Cardiac fibroblast (primary cell): ENCODE measurements at places on chromosomes 3 and 15.

- no peak for DNase-seq
These were observed 28.8 kb downstream of the LYZL4 start for GRCh38 chr3:42381551-42382082.

DNA sequence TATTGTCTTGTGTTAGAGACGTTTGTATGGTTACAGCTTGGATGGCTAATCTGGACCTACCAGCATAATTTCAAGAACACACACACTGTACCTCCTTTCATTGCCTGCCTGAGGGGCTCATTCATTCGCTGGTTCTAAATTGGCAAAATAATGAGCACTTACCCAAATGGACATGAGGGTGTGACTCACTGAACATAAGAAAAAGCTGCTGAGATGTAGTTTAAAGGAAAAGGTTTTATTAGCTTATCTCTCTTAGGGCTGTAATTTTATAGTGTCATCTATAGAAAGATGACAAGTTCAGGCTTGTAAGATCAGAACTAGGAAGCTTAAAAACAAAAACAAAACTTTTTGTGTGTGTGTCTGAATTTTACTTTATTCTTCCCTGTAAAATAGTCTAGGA, 120.7 kb upstream of the WNT7A start:
- DNase-seq = no peak

GRCh38 chr3:35422101-35422500, 217.2 kb upstream of the ARPP21 start:
- DNase-seq = no peak

GRCh38 chr3:150599611-150600297, 3.4 kb upstream of the SELENOT start:
- peak; percentile 79 for DNase-seq

- DNase-seq = no peak
These were observed 27.4 kb upstream of the ATP10A start for GRCh38 chr15:25890529-25890928.

GRCh38 chr3:89440386-89440785, 333.0 kb downstream of the EPHA3 start:
- no peak for DNase-seq

DNA sequence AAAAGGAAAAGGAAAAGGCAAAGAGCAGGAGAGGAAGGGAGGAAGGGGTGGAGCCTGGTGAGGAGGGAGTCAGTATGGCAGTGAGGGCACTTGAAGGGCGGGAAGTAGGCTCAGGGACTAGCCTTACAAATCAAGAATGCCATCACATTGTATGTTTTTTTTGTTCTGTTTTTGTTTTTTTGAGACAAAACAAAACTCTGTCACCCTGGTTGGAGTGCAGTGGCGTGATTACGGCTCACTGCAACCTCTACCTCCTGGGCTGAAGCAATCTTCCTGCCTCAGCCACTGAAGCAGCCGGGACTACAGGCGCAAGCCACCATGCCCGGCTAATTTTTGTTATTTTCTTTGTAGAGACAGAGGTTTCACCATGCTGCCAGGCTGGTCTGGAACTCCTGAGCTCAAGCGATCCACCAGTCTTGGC, 10.5 kb upstream of the PIK3CB start:
- DNase-seq = no peak

- no peak for DNase-seq
These were observed 136.8 kb downstream of the CHST2 start for GRCh38 chr3:143256416-143256815.

- peak; percentile 85 for DNase-seq
These were observed 181.5 kb upstream of the ICE2 start for GRCh38 chr15:60660290-60661051.

DNA sequence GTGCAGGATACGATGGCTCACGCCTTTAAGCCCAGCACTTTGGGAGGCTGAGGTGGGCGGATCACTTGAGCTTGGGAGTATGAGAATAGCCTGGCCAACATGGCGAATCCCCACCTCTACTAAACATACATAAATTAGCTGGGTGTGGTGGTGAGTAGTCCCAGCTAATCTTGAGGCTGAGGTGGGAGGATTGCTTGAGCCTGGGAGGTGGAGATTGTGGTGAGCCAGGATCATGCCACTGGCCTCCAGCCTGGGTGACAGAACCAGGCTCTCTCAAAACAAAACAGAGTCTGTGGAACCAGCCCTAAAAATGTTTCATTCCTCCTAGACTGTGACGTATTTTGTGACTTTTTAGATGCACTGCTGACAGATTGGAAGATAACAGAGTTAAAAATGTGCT, 34.3 kb upstream of the RAD51 start:
- no peak for DNase-seq

- DNase-seq = no peak
These were observed 174.9 kb upstream of the SEMA6D start for GRCh38 chr15:47542312-47542989.

DNA sequence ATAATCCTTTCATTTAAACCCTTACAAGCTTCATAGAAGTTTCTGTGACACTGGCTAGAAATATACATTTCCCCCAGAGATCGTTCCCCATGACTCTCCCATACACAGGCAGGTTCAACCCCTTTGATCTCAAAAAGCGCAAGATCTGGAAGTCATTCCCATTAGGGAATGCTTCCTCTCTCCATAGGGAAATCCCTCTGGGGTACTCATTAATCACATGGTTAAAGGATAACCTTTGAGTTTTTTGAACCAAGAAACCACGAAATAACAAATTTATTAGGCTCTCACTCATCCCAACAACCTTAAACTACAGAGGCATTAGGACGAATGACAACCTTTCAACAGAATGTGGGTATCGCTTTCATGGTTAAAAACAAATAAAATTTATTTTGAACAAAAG, 211.9 kb upstream of the PRICKLE2 start:
- no peak for DNase-seq

- no peak for DNase-seq
These were observed 153.9 kb downstream of the GHSR start for GRCh38 chr3:172294223-172294806.

DNA sequence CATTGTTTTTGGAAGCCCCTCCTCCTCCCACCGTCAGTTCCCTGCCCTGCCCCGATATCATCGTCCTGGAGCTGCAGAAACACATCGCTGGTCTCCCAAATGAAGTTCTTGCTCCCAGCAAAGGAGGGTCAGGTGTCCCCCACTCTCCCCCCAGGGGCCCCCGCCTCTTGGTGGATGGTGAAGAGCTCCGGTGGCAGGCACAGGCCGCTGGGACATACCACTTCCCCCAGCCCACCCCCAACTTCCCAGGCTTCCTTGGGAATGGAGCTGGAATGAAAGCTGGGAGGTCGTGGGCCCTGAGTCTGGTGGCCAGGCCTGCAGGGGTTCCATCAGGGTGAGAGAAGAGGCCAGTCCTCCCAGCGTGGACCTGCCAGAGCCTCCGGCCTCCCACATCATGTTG, 137.7 kb downstream of the CHSY1 start:
- DNase-seq = no peak

GRCh38 chr3:94082391-94082937, 19.6 kb downstream of the NSUN3 start:
- no peak for DNase-seq

- DNase-seq = no peak
These were observed 913.9 kb upstream of the NR2F2 start for GRCh38 chr15:95416576-95416975.

DNA sequence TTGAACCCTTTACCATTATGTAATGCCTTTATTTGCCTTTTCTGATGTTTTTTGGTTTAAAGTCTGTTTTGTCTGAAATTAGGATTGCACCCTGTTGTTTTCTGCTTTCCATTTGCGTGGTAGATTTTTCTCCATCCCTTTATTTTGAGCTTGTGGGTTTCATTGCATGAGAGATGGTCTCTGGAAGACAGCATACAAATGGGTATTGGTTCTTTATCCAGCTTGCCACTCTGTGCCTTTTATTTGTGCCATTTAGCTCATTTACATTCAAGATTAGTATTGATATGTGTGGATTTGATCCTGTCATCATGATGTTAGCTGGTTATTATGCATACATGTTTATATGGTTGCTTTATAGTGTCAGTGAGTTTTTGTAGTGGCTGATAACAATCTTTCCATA, 318.7 kb upstream of the PPP2R3A start:
- no peak for DNase-seq

GRCh38 chr15:93488296-93488713, 399.3 kb upstream of the RGMA start:
- no peak for DNase-seq

DNA sequence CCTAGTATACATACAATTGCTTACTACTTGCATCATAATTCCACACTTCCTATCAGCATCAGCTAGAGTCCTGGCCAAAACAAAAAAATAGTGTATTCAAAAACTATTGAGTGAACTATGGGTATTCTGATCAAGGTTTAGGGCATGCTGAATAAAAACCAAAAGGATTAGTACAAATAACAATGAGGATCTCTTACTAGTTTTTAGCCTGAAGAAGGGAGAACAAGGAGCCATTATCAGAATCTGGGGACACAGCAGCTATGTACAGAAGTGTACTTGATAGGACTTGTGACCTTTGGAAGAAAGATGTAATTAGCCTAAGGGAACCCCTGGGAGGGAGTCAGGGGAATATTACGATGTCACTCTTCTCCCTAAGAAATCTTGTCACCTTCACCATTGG, 832.2 kb downstream of the SQOR start:
- no peak for DNase-seq

DNA sequence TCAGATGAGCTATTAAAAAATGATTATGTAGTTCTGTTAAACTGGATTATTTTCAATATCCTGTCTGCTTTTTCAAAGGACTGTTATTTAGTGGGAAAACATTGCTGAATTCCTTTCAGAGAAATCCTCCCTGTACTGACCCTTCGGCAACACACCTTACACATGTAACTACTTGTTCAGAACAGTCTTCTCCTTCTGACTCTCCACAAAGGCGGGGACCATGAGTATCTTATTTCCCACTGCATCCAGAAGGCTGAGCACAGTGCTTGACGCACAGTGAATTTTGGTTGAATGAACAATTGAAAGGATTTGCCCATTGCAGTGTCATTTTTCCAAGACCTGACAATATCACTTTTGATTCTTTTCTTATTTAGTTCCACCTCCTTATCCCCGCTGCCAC, 23.1 kb upstream of the CFAP161 start:
- DNase-seq = no peak

GRCh38 chr3:9837701-9838582, 5.9 kb downstream of the RPUSD3 start:
- peak; percentile 46 for DNase-seq

DNA sequence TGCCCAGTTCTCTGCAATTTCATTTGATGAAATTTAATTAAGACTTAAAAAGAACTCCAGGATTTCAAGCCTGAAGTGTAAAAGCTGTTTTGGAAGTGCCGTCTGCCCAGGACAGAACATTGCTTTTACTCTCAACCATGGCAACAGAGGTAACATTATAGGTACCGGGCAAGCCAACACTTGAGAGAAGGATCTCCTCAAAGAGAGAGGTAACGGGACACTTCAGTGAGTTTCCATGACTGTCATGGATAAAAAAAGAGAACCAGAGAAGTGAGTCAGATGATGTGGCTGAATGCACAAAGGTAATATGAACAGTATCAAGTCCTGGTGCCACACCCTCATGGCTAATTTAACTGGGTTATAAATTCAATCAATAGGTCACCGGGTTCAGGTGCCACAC, 130.2 kb upstream of the LMOD3 start:
- DNase-seq = no peak

- DNase-seq = no peak
These were observed 45.6 kb downstream of the TNFAIP8L3 start for GRCh38 chr15:51049081-51049480.

DNA sequence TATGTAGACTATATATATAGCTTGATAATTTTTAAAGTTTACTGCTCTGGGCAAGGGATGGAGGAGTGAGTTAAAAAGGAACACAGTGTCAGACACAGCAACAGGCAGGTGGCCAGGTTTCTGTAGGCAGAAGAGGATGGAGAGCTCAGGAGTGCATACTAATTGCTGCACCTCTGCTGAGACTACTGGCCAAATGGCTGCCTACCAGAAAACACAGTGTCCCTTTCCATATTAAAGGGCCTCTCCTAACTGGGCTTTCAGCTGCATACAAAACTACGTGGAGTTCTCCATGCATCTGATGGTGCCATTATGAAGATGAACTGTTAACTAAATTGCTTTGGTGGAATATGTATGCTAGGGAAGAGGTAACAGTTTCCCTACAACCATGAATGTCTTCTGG, 1.8 kb downstream of the ATP13A4 start:
- no peak for DNase-seq

GRCh38 chr3:24936574-24936973, 441.9 kb upstream of the THRB start:
- DNase-seq = no peak

DNA sequence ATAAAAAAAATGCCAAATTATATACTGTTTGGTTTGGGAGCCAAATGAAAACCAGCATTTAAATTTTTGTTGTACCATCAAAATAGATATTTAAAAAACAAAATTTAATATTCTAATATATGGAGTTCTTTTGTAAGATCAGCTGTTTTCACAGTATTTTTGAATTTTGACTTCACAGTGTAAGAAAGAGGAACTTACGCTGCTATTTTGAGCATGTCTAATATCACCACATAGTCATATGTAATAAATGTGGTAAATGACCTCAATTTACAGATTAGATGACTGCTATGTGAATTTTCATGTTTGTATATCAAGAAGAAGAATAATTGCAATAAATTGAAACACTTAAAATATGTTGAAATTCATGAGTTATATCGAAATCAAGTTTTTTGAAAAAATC, 189.6 kb downstream of the ARRDC4 start:
- DNase-seq = no peak

DNA sequence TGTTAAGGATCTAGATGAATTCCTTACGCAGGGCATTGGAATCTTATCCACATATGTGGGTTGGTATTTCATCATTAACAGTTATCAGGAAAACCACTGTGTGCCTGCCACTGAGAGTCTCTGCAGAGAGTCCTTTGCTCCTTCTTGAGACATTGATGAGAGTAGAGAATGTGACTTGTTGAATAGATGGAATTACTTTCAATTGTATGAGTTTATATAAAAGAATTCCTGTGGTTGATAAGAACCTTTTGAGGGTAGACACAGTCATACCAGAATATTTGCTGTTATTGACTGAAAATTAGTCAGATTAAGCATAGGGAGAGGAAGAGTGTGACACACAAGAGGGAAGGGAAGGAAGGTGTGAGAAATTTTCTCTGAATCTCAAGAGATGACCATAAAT, 30.8 kb downstream of the ARHGEF26 start:
- peak; percentile 72 for DNase-seq

GRCh38 chr3:131174752-131175151, 148.1 kb downstream of the NEK11 start:
- DNase-seq = peak; percentile 20

DNA sequence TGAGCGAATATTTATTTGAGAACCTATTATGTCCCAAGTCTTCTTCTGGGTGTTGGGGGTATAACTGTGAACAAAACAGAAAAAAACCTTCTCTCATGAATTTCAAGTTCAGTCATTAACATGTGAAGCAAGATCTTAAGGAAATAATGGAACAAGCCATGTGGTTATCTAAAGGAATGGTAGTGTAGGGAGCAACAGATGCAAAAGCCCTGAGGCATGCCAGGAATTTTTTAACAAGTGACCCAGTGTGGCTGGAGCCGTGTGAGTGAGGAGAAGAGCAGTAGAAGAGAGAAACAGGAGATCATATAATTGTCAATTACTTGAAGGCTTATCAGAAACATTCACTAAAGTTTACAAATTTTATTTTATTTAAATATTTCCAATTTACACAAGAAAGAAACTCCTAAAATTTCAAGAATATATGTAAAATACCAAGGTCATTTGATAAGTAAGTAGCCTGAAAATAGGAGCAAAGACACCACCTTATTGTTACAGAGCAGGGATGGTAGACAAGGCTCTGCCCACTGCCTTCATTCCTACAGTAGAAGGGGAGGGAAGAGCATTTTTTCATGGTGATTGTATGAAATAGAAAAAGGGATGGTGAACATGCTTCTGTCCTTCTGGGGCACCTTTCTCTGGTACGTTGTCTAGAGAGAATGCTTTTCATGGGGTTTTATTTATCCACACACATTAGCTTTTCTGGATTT, 345.1 kb downstream of the PLOD2 start:
- no peak for DNase-seq
